ENCODE measurements at places on chromosomes 4 and X.

GRCh38 chr4:86934771-86935565, at the start of gene AFF1:
Gene AFF1 (plus strand): TSS chr4:86935011. CDS start chr4:86948534, 13,523 bp downstream.
- DNase-seq: peak; percentile 81

- DNase-seq: no peak
These were observed 91.4 kb downstream of the STK32B start for GRCh38 chr4:5142726-5143125.

- no peak for DNase-seq
These were observed at the start of gene GPC4 for GRCh38 chrX:133415276-133416105. Gene GPC4 (minus strand): TSS chrX:133415489. CDS start chrX:133414965, 524 bp downstream.

DNA sequence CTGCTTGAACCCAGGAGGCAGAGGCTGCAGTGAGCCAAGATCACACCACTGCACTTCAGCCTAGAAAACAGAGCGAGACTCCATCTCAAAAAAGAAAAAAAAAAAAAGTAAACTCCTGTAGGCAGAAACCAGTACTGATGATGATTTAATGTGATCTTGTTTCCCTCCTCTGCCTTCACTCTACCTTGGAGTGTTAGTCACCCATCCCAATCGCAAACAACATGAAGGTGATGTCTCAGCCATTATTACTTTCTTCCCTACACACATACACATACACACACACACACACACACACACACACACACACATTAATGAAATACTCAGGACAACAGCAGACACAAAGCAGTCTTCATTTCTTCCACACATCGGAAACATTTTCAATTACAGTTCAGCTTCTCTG, 15.6 kb downstream of the XKRX start:
- DNase-seq: no peak

GRCh38 chr4:3302786-3303564, 10.2 kb downstream of the RGS12 start:
- DNase-seq: no peak

DNA sequence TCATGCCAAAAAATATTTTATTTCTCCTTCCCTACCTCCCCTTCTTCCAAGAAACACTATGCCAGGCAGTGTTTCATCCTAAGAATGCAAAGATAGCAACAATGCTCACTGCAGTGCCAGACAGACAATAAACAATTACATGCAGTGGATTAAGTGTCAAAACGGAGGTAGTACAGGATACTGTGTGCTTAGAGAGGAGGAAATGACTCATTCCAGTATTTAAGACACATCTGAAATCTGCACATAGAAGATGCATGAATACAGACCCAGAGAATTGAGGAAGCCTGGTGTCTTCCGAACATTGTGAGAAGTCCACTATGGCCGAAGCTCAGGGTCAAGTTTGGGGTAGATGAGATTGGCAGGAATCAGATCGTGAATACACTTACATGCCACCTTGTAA, 326.4 kb downstream of the PPP3CA start:
- DNase-seq: no peak

GRCh38 chr4:56618734-56619133, 62.4 kb downstream of the HOPX start:
- no peak for DNase-seq

DNA sequence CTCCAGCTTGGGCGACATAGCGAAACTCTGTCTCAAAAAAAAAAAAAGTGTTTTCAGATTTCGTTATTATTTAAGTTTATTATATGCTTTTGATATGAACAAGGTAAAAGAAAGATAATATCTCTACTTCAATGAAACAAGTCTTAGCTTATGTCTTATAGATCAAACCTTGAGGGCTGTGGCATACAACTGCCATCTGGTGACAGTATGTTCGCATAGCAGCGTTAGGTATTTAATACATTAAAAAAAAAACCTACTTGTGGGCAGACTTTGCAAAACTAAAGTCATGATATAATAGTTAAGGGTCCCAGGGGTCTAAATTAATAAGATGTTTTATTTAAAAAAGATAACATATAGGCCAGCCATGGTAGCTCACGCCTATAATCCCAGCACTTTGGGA, 161.2 kb upstream of the AMOT start:
- no peak for DNase-seq

DNA sequence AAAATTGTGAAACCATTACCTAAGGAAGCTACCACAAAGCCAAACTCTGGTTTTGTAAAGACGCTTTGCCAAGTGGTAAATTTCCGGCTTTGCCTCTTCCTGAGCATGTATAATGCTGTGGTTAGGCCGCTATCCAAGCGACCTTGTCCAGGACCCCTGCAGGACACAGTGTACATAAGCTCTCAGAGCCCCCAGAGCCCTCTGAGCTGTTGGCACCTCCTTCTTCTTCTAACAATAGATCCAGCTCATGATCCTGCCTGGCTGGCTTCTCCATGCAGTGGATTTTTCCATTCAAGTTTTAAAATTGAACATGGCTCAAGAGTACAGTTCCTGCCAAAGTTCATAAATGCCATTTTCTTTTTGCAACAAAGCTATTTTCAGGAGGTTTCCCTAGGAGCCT, 326.7 kb downstream of the MAPK10 start:
- DNase-seq: no peak

GRCh38 chr4:70892086-70892769, 9.9 kb upstream of the MOB1B start:
- DNase-seq: no peak

DNA sequence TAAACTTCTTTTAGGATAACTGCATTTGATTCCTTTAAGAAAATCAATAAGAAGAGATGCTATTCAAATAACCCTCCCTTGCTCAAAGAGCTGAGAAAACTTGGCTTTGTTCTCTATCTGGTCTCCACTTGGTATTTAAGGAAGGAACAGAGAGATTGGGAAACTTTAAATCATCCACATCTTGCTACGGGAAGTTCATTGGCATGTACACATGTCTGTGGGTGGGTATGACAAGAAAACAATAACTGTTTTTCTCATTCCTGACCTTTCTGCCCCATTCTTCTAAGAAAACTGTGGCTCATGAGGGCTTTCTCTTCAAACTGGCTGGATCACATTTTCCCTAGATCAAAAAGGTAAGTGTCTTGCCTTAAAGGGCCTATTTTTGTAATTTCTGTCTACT, 6.0 kb downstream of the SEL1L3 start:
- DNase-seq: no peak

DNA sequence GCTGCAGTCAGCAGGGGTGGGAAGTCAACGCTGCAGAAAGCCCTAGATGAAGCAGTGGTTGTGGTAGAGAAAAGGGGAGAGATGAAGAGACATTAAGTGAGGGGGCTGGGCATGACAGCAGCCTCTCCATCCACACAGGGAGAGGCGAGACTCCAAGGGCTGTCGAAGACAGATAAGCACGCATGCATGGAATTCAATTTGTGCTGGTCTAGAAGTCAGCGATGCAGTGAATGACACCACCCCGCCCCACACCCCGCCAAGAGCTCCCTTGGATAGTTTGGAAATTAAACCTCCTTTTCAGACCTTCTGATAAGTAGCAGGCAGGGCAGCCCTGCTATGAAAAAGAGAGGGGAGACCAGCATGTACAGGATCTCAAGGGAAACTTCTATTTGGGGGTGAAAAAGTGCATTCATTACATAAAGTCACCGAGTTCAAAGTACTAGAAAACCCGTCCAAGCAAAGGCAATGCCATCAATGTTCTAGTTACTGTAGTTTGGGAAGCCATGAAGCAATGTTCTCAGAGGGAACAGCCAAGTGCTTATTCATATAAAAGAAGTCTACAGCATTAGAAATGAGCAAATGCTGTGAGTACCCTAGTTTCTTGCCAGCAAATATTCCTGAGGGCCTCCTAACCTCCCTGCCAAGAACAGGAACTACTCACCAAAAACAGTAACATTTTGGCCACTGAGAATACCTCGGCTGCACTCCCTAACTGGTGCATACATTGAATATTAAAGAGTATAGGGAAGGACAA, 152.3 kb upstream of the ANXA10 start:
- DNase-seq: no peak

DNA sequence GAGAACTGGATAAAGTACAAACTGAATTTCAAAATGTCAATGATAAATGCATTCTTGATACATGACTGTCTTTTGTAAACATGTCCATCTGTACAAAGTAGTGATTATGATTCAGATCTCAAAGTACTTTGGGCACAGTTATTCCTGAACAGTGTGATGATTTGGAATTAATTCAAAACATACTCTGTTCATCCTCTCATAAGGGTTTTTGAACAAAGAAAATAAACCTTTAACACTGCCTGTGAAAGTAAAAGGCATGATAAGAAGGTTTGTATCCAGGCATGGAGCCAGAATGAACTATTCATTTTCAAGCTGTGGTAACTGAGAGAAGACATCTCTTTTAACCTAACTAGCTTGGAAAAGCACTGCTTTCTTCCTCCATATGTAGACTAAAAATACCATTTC, 883 bp upstream of the KLHL4 start:
- no peak for DNase-seq

DNA sequence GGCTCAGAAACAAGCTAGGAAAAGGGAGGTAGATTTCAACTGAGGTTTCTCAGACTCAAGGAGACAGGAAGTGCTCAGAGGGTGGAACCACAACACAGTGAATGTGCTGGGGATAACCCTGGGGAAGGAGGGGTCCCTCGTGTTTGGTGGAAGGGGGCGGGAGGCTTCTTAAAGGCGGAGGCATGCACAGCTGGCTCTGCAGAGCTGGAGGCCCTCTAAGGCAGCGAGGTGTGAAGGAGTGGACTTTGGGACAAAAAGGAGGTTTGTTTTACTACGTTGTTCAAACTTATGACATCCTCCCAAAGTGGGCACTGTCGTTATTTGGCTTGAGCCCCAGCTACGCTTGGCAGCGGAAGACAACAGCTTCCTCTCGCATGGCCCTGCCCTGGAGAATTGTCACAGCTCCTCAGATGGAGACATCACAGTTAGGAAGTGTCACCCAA, 21.7 kb upstream of the MTM1 start:
- DNase-seq: peak; percentile 26

DNA sequence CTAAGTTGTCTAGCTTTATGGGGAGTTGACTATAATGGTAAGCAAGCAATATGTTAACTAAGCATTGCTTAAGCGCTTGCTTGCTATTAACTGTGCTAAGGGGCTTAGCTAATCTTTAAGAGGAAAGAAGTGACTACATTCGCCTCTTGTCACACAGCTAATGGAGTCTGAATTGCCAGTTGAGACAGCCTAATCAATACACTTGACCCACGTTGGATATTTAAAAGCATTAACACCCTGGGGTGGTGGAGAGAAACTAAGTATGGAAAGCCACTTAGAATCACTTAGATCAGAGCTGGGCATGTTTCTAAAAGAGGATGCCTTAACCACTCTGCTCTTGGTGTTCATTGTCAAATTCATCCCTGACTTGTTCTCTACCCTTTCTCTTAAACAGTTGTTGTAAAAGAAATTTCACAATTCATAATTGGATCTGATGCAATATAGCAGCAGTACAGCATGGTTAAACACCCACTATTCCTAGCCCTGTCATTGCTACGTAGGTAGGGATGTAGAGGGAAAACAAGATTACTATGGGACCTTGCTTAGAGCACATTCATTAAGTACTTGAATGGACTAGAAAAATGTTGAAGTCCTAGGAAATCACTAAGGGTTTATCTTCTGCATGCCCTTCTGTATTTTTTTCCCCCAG, 3.5 kb downstream of the ZAR1 start:
- DNase-seq: no peak

DNA sequence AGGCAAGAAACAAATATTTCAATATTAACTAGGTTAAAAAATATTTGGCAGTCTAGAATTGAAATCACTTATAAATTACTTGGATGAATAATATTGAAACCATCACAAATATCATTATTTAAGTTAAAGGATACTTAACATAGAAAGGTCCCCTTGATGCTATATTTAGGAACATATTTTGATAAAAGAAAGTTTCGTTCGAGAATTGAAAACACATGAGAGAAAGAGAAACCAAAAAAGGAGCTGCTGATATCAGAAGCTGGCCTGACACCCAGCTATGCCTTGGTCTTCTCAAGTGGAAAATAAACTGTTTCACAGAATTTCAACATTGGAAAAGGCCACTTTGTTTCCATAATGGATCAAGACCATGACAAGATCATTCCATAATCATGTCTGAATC, 762.4 kb downstream of the DMD start:
- no peak for DNase-seq

GRCh38 chr4:164212134-164212533, 541.8 kb upstream of the SMIM31 start:
- DNase-seq: no peak

DNA sequence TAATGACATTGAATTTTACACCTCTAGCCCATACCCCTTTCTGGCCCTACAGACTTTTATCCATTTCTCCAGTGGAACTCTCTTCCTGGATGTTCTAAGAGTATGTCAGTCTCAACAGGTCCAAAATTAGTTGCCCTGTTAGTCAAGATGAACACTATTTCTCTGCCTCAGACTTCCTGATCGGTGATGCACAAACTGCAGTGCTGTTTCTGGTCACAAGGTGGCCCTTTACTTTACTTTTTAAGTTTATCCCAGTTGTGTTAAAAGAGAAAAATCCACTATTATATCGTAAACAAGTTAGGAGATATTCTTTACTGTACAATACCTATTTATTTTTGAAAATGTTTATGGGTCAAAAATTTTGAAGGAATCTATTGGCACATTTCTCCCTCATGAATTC, 13.1 kb downstream of the TCEAL7 start:
- DNase-seq: peak; percentile 22

DNA sequence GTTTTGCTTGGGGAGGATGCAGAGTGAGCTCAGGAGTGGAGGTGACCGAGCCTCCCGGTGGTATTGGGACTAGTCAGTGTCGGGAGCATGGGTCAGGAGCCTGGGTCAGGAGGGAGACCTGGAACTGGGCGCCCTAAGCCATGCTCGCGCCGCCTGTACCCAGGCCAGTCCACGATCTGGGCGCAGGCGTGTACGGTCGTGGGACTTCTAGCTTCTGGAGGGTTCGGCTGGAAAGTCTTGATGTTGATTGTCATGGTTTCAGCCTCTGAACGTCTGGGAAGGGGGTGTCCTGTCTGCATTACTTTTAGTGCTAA, 244 bp downstream of the EIF2S3 start:
- DNase-seq: no peak

DNA sequence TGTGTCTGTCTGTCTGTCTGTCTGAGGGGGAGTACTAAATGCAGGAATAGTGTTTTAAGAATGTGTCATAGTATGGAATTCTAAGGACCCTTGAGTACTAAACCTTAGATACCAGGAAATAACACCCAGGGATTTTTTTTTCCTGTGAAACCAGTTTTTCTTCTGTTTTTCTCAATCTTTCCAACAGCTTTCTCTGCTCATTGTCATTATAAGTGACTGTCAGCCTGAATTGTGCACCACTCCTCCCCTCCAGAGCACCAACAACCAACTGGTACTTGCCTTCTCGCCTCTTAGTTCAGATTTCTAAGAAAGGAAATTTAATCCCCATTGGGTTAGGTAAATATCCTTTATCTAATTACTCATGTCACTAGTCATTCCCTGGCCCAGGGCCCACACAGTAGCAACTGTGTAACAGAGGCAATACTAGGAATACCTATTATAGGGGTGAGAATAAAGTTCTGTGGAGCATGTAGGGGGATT, 320.6 kb downstream of the ADGRL3 start:
- DNase-seq: no peak

DNA sequence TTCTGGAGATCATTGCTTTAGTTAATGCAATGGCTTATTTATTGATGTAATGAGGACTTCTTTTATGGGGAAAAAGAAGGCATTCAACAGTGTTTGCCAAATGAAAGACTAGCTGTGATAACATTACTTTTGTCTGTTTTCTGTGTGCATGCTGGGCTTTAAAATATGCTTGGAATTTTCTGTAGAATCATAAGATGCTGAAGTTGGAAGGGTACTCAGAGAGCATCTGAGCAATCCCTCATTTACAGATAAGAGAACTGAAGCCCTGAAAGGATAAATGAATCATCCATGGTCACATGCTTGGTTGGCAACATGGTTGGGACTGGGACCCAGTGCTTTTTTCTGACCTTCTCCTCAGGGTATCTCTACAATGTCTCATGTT, 31.4 kb upstream of the PITX2 start:
- DNase-seq: no peak

- DNase-seq: no peak
These were observed 88.4 kb upstream of the SHOX start for GRCh38 chrX:542179-542578.
